ENCODE measurements at places on chromosomes 4 and X.

GRCh38 chr4:129966175-129966574, 870.2 kb downstream of the C4orf33 start:
- DNase-seq = no peak

DNA sequence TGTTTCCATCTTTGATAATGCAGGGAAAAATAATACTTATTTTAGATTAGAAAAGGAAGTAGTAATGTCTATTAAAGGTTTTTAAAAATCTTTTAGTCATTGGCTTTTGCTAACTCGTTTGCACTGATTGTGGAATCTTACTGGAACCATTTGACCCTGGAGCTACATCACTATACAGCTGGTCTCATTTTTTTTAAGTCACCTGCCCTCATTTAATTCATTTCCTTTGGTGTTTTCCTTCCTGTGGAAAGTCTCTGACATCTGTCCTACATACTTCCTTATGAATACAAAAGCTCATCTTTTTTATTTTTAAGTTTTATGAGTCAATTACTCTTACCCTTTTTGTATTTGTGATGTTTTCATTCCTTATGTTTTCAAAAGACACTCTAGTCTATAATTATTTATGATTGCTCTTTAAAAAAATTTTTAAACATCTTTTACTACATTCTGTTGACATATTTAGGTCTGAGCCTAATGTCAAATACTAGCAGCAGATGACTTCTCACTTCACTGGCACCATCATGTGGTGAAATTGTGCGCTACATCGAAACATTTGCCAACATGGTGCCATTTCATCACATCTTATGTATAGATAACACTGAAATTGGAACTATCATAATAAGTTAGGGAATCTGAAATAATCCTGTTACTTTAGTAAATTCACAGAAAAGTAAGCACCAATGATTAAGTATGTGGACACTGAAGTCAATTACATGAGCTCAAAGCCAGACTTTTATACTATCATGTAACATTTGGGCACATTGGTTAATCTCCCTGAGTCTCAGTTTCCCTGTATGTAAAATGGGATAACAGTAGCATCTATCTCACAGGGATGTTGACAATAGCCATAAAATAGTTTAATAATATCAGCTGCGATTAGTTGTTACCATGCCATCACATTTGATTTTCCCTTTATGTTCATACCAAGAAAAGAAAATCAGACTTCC, 9.4 kb upstream of the MMAA start:
- DNase-seq = peak; percentile 89

DNA sequence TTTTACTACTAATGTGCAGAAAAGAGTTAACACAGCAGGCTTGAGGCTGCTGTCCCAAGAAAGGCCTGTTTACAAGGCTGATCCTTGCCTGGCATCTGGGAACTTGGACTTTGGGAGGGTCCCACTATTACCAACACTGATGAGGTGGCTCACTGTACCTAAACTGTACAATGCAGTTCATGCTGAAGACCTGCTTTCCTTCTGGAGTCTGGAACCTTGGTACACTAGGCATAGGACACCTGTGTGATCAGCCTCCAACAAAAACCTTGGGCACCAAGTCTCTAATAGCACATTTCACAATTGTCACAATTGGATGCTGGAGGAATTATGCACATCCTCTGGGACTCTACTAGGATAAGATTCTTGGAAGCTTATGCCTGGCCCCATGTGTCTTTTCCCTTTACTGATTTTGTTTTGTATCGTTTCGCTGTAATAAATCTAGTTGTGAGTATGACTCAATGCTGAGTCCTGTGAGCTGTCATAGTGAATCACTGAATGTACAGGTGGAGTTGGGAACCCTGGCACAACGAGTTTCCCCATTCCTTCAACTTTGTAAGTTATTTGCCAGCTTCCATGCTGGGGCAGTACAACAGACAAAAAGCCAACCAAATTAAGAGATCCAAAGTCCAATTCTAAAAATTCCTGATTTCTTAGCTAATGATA, 45.9 kb downstream of the TEC start:
- no peak for DNase-seq

DNA sequence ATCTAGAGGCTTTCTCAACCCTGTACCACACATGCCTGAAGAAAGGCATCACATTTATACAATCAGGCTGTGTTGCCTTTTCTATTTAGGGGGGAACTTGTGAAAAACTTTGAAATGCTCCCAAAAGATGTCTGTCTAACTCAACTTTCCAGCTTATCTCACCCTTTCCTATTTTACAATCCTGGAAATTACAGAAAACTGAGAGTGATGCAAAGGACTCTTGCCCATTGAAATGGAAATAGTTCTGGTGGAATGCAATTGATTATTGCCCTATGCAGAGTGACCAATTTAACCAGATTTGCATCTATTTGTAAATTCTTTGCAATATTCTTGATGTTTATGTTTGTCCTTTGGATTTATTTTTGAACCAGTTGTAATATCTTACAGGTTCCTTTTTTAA, 77.3 kb downstream of the GALNT7 start:
- DNase-seq = no peak
